ENCODE measurements at places on chromosomes 4 and X. TPM values are rescaled to one million over a fixed set of nuclear protein-coding genes. Genes with fewer than 3 reads are reported as not detected.

The MSL3 gene
- total RNA-seq: 20.2 TPM

DNA sequence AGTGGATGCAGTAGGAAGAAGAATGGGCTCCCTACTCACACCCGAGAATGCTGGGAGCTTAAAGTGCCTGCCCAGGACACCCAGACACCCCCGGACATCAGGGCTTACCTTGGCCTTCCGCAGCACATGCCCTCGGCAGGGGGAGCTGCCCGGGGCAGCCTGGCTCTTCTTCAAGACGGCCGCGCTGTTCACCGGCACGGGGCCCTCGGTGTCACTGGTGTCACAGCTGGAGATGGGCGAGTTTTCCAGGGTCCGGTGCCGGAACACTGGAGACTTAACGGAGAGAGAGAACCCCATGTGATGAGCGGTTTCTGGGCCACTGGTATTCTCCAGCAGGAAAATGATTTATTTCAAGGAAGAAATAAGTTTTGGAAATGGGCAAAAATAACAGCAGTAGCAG, 170.9 kb downstream of the AFAP1 start:
- no peak for DNase-seq
- H3K36me3 ChIP-seq: peaks cover 38% of the 10 kb centered on the region
- H3K4me3 ChIP-seq: no peak overlapping the region
- no peaks in the 10 kb centered on the region for H3K27me3 ChIP-seq
- peaks cover 44% of the 10 kb centered on the region for H3K4me1 ChIP-seq

- H3K27ac ChIP-seq: no peak overlapping the region
- H3K4me1 ChIP-seq: no peaks in the 10 kb centered on the region
- H3K27me3 ChIP-seq: no peaks in the 10 kb centered on the region
- H3K4me3 ChIP-seq: no peak overlapping the region
These were observed 9.3 kb upstream of the TBC1D14 start for GRCh38 chr4:6900181-6900812.

- H3K4me1 ChIP-seq: peaks cover 26% of the 10 kb centered on the region
- no peaks in the 10 kb centered on the region for H3K36me3 ChIP-seq
- DNase-seq: no peak
- H3K4me3 ChIP-seq: no peak overlapping the region
These were observed 14.5 kb downstream of the DOCK11 start for GRCh38 chrX:118510111-118510510.

The NHSL2 gene
- total RNA-seq: 8.1 TPM

GRCh38 chr4:77219266-77219665, 62.3 kb downstream of the CCNG2 start:
- H3K27me3 ChIP-seq: no peaks in the 10 kb centered on the region
- no peak overlapping the region for H3K27ac ChIP-seq
- no peak overlapping the region for H3K4me3 ChIP-seq
- DNase-seq: no peak
- no peaks in the 10 kb centered on the region for H3K36me3 ChIP-seq

The GLRB gene
- total RNA-seq: 8.6 TPM

The MAPK10 gene
- total RNA-seq: 28.5 TPM

GRCh38 chrX:71604141-71604540, 14.2 kb downstream of the CXCR3 start:
- DNase-seq: no peak
- H3K4me3 ChIP-seq: no peak overlapping the region
- no peaks in the 10 kb centered on the region for H3K4me1 ChIP-seq

The GAGE12E gene
- total RNA-seq: not detected

GRCh38 chr4:78057600-78058550, 752 bp downstream of the FRAS1 start:
- DNase-seq: peak; percentile 75
- H3K27me3 ChIP-seq: no peaks in the 10 kb centered on the region
- H3K4me1 ChIP-seq: no peaks in the 10 kb centered on the region
- no peaks in the 10 kb centered on the region for H3K36me3 ChIP-seq
- peak overlapping the region; percentile 75 for H3K27ac ChIP-seq
- peak overlapping the region; percentile 53 for H3K4me3 ChIP-seq

GRCh38 chr4:184413261-184414046, 60.9 kb downstream of the IRF2 start:
- no peaks in the 10 kb centered on the region for H3K27me3 ChIP-seq
- peaks cover 23% of the 10 kb centered on the region for H3K4me1 ChIP-seq
- peak overlapping the region; percentile 4 for H3K27ac ChIP-seq
- peaks cover 15% of the 10 kb centered on the region for H3K36me3 ChIP-seq
- DNase-seq: no peak
- no peak overlapping the region for H3K4me3 ChIP-seq

- DNase-seq: no peak
- no peaks in the 10 kb centered on the region for H3K4me1 ChIP-seq
- no peaks in the 10 kb centered on the region for H3K36me3 ChIP-seq
- H3K27me3 ChIP-seq: no peaks in the 10 kb centered on the region
These were observed 210.4 kb upstream of the GALNTL6 start for GRCh38 chr4:171602638-171603355.

The BST1 gene
- total RNA-seq: 5.3 TPM

GRCh38 chr4:8356856-8357255, 83.7 kb downstream of the ACOX3 start:
- H3K27ac ChIP-seq: no peak overlapping the region
- no peaks in the 10 kb centered on the region for H3K36me3 ChIP-seq
- H3K4me1 ChIP-seq: peaks cover 53% of the 10 kb centered on the region
- no peaks in the 10 kb centered on the region for H3K27me3 ChIP-seq

DNA sequence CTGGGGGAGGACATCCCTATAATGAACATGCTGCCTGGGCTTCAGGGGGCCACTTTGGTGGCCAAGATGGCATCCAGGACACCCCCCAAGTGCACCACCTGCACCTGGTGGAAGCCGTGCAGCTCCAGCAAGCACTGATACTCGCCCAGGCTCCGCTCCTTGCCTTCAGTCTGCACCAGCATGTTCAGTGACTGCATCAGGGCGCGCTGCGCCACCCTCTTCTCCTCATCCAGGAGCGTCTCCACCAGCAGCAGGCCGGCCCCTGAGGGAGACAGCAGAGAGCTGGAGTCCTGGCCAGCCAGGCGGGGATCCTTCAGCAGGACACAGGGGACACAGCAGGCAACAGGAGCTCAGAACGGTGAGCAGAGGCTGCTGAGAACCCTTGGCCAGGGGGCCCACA, 11.3 kb upstream of the SLC25A6 start:
- peak; percentile 48 for DNase-seq
- no peaks in the 10 kb centered on the region for H3K27me3 ChIP-seq
- H3K27ac ChIP-seq: no peak overlapping the region
- H3K36me3 ChIP-seq: peaks cover 78% of the 10 kb centered on the region
- no peak overlapping the region for H3K4me3 ChIP-seq
